ENCODE measurements at places on chromosomes 3 and 15. TPM values are rescaled to one million over a fixed set of nuclear protein-coding genes. Genes with fewer than 3 reads are reported as not detected.

- no peak for DNase-seq
These were observed 1.5 kb downstream of the RAB7A start for GRCh38 chr3:128727485-128727884.

DNA sequence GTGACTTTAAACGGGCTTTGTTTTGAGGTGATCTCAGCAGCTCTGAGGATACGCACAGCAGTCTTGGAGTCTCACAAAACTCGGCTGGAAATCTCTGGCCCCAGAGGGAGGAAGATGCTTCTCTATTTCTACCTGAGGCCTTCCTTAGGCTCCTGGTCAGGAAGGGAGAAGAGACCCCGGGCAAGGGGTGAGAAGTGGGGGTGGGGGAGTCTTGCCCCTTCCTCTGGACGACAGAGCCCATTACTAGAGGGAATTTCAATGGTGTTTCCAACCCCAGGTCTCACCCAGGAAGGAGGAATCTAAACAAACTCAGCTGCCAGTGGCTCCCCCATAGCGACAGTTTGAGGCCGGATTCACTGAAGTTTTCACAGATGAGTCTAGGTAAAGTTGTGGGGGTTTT is 37.4 kb upstream of the PCSK6 start:
- DNase-seq, result no peak

DNA sequence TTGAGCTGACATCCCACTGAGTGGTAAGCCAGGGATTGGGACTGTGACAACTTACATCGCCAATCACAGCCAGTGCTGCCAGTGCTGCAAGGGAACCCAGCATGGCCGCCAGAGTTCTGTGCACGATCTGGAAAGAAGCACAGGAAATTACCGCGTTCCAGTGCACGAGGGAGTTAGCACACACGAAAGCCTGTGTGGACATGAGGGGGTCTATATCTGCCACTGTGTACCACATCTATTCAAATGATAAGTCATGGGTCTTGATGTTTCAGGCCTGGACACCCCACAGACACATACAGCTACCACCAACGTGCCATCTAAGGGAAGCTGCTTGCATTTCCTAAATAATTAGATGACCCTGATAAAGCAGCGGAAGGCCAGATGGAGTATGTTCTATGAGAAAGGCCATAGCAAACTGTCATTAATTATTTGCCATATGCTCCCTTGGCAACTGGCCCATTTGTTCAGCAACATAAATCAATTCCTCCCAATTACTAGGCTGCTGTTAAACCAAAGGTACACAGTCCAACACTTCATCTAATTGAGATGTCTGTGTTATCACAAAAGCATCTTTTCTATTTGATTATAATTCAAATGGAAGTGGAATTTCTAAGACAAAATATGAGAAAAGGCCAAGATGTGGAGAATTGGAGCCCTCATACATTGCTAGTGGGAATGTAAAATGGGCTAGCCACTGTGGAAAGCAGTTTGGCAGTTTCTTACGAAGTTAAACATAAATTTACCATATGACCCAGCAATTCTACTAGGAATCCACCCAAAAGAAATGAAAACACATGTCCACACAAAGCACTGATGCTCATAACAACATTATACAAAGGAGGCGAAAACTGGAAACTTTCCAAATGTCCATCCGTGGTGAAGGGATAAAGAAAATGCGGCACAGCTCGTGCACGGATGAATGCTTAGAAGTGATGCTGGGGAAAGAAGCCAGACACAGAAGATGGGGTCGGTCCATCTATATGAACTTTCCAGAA is 108.3 kb downstream of the OCA2 start:
- DNase-seq, result no peak

DNA sequence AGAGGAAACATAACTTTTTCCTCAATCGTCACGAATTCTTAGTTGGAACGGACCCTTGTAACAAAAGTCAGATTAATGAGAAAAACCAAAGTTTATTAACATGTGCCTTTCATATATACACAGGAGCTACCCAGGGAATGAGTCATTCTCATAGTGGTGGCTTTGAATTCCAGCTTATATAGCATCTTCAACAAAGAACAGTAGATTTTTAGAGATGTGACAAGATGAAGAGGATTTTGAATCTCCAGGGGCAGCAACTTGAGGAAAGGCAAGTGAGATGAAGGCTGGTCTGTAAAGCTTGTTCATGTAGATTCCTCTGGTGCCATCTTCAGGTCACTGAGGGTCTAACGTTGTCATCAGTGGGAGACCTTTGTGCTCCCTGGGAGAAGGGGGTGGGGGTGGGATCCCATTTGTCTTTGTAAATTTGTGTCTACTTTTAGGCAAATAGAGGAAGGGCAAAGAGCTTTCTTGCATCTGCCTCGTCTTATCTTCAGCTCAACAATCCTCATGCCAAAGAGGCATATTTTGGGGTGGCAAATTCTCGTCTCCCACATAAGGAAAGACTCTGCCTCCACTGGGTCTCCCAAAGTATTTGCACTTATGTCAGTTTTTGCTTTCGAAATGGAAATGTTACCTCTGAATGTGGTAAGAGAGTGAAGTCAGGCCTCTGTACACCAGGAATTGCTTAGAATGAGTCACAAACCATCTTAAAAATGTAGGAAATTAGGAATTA is 29.5 kb downstream of the CLEC3B start:
- peak; percentile 34 for DNase-seq

DNA sequence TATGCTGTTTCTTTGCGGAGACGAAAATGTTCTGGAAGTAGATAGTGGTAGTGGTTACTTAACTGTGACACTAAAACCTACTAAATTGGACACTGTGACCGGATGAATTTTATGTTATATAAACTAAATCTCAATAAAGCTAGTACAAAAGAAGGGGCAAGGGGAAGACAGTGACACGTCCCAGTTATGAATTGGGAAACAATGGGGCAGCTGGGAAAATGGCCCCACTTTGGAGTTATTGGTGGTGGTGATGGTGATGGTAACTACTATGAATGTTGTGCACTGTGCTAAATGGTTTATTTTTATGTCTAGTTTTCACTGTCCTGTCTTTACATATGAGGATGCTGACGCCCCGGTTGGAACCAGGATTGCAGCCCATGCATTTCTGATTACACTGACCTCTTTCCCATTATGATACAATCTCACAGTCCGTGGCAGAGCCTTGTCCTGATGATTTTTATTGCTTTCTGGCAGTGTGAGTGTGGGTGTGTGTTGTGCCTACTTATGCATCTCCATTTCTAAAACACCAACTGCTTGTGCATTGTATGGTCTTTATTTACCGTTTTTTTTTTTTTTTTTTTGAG is 192.0 kb downstream of the FNDC3B start:
- no peak for DNase-seq

DNA sequence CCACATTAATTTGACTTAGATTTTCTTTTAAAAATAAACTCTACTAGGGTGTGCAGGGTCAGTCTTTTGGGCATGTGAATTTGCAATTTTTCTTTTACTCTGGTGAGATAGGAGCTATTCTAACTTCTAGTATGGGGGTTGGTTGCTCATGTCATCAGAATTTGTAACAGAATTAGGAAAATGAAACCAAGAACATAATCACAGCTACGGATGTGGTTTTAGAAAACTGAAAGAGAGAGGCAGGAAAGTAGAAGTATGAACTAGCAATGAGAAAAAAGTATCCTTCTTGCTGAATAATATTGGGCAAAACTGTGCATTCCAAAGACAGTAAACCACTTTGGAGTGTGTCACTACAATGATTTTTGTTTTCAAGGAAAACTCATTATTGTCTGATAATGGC is 43.3 kb downstream of the ADPGK start:
- no peak for DNase-seq

GRCh38 chr3:30642849-30643361 is 36.5 kb downstream of the TGFBR2 start:
- DNase-seq, result no peak

GRCh38 chr15:83585601-83586335 is 68.2 kb upstream of the ADAMTSL3 start:
- DNase-seq, result no peak

GRCh38 chr3:186806089-186807055 is at the start of gene RFC4:
Gene RFC4 (minus strand): TSS chr3:186806482. CDS start chr3:186804713, 1,769 bp downstream.
- peak; percentile 82 for DNase-seq

GRCh38 chr15:46496491-46497115 is 861.8 kb downstream of the SQOR start:
- no peak for DNase-seq

DNA sequence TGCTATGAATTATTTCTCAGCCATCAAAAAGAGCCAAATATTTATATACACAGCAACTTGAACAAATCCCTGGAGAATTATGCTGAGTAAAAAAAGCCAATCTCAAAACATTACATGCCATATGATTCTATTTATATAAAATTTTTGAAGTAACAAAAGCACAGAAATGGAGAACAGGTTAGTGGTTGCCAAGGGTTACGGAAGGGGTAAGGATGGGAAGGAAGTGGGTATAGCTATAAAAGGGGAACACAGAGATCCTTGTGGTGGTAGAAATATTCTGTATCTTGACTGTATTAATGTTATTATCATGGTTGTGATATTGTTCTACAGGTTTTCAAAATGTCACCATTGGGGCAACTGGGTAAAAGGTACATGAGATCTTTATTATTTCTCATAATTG is 62.3 kb upstream of the ASB14 start:
- no peak for DNase-seq

- DNase-seq, result peak; percentile 6
These were observed 61.4 kb upstream of the KLF13 start for GRCh38 chr15:31265090-31265870.

GRCh38 chr15:74866090-74866489 is 7.1 kb downstream of the SCAMP2 start:
- DNase-seq, result no peak

PFN2 gene
- 174 TPM for total RNA-seq

LRRC15 gene
- 0.07 TPM for total RNA-seq

PPP1R14D gene
- total RNA-seq, result 0.25 TPM

TRIM42 gene
- not detected for total RNA-seq

GOLGA8S gene
- 0.22 TPM for total RNA-seq

PAK6 gene
- 8.7 TPM for total RNA-seq

WDR93 gene
- total RNA-seq, result not detected

SPRED1 gene
- 35.9 TPM for total RNA-seq

BCHE gene
- total RNA-seq, result 1.7 TPM

DYNC1LI1 gene
- total RNA-seq, result 42.8 TPM

MYZAP gene
- total RNA-seq, result 0.68 TPM

PARP3 gene
- 2.8 TPM for total RNA-seq
